NCI-H146 (cell line): ENCODE measurements at places on chromosomes 6 and 20.

DNA sequence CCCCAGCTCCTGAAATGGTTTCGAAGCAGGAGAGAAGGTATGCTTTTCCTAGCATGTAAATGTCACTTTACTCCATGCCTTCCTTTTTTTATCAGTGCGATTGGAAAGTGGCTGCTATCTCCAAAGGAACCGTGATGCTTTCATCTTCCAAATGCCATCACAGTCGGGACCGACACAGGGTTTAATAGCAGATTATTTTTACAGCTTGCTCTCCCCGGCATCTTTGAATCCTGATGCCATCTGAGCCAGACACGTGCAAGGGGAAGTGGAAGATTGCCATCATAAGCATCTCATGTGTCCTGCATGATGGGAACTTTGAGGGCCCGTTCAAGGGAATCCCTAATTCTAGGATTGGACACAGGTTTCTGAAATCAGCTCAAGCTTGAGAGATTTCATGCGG lies 253.4 kb upstream of the KCNG1 start:
- no peak for DNase-seq

- no peak for DNase-seq
Observed at GRCh38 chr6:124967444-124967843, 5.2 kb downstream of the RNF217 start.

DNA sequence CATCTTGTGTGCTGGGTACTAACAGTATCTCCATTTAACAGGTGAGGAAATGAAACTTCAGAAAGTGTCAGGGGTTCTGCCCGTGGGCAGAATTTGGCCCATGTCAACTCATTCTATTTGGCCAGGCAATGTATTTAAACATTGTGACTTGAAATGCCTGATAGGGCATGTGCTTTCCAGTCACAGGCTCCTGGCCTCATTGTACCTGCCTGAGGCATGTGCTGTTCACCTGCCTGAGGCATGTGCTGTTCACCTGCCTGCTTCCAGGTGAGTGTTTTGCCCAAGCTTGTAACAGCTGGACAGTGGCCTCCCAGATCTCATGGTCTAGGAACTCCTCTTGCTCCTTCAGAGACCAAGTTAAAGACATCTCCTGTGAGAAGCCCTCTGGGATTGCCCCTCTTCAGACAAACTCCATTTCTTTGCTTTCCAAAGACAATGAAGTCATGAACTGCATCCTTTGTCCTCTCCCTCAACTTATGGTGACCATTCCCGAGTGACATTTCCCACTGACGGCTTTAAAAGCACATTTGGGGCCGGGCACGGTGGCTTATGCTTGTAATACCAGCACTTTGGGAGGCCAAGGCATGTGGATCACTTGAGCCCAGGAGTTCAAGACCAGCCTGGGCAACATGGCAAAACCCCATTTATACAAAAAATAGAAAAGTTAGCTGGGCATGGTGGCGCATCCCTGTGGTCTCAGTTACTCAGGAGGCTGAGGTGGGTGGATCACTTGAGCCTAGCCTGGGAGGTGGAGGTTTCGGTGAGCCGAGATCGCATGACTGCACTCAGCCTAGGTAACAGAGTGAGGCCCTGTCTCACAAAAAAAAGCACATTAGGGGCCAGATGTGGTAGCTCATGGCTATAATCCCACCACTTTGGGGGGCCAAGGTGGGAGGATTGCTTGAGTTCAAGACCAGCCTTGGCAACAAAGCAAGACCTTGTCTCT lies 48.7 kb downstream of the BCAS4 start:
- DNase-seq = no peak

DNA sequence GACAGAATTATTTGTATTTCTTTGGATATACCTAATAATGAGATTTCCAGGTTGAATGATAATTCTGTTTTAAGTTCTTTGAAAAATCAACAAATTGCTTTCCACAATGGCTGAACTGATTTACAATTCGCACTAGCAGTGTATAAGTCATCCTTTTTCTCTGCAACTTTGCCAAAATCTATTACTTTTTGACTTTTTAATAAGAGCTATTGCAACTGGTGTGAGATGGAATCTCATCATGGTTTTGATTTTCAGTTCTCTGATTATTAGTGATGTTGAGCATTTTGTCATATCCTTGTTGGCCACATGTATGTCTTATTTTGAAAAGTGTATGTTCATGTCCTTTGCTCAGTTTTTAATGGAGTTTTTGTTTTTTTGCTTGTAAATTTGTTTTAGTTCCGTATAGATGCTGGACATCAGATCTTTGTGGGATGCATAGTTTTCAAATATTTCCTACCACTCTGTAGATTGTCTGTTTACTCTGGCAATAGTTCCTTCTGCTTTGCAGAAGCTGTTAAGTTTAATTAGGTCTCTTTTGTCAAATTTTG lies 409.8 kb upstream of the CITED2 start:
- DNase-seq = no peak

- no peak for DNase-seq
Observed at GRCh38 chr20:63169681-63170080, 46.2 kb downstream of the YTHDF1 start.

DNA sequence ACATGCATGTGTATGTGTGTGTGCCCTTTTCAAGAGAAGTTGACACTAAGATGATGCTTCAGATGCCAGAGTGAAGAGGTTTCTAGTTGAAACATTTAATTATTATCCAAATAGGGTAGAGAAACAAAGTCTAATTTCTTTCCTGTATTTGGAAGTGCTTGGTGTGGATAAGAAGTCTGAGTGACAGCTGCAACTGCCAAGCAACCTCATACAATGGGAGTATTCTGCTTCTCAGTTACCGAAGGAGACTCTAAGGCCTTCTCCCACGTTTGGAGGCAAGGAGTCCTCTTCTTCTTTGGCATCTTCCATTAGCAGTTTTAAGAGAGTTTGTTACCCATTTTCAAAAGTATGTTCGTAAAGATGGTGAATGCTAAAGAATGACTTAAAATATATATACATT lies 82.4 kb downstream of the HDGFL1 start:
- DNase-seq = no peak

GRCh38 chr6:130577178-130577919 lies 211.5 kb downstream of the TMEM200A start:
- no peak for DNase-seq

DNA sequence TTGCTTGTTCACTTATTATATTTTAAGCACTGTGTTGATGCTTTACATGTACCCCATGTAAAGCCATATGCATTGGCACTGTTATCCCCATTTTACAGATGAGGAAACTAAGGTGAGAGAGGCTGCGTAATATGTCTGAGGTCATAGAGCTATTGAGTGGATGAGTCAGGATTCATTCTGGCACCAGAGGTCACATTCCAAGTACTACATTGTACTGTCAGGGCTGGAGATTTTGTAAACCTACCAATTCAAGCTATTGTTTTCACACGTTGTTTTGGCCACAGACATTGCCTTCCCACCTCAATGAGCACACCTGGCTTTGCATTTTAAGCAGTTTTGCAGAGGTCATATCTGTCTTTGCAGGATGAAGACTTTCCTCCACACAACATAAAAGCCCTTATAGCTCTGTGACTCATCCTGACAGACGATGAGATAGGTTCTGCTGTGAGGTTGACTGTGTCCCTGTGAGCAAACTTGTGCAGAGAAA lies 33.2 kb downstream of the ANKS1A start:
- DNase-seq = no peak

- DNase-seq = peak; percentile 56
Observed at GRCh38 chr20:2752567-2753460, 47.6 kb downstream of the CPXM1 start.

GRCh38 chr6:88983532-88983931 lies 20.1 kb upstream of the RNGTT start:
- peak; percentile 10 for DNase-seq

GRCh38 chr6:105746509-105746908 lies 339.6 kb upstream of the PRDM1 start:
- no peak for DNase-seq

DNA sequence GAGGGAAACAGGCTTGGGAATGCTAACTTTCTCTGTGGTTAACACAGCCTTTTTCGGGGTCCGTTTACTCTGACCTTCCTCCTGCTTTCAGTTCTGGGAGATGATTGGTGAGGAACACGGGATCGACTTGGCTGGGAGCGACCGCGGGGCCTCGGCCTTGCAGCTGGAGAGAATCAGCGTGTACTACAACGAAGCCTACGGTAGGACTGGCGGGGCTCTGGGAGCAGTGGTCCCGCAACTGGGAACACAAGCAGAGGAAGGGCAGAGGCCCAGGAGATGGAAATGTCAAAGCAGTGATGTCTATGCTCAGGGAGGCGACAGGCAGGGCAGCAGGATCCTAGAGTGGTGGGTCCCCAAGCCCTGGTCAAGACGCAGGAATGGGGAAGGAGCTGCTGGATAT lies 3.5 kb downstream of the TUBB1 start:
- DNase-seq = no peak

DNA sequence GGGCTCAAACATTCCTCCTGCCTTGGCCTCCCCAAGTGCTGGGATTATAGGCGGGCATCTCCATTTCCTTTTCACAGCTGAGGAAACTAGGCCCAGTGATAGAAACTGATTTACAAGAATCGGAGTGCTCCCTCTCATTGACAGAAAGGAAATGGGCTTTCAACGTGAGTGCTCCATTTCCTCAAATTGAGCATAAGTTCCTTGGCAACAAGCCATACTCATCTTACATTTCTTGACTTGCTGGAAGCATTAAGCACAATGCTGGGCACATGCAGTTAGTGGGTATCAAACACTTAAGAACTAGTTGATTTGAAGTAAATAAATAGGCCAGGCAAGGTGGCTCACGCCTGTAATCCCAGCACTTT lies 54.7 kb downstream of the FGD2 start:
- no peak for DNase-seq

DNA sequence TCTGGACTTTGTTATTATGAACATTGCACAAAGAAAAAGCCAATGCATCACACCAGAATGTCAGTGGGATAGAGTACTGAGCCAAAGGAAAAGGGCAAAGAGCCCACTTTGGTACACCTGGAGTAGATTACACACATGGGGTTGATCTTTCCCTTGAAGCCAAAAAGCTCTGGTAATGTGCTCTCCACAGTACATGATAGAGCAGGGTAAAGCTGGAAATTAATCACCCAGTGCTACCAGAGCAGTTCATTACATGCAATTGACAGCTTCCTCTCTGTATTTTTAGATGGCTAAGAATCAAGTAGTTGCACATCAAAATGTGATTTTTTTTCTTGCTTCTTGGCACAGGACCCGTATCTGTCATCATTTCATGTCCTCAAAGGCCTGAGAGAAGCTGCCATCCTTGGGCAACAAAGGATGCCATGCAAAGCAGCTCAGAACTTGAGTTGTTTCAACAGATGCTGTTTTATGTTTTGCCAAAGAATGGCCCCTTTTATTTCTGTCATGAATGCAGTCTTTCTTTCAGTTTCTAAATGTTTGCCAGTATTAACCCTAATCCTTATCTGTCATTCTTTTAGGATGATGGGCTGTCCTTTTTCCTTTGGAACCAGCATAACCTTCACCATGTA lies 88.1 kb downstream of the HDGFL1 start:
- DNase-seq = no peak

DNA sequence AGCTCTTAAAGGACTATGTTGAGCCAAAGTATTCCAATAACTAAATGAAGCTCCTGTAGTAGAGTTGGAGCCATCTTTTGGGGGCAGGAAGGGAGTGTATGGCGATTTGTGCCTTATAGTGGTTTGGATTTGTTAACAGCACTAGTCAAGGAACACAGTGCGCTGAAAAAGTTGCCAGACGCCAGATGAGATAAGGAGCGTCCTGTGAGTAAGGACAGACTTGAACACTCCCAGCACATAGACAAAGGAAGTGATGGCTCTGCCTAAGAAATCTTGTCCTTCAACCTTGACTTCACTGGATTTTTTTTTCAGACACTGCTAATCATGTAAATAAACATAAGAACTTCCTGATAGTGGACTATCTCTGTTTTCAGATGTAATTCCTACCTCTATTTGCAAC lies 136.9 kb downstream of the TRMT11 start:
- DNase-seq = no peak

DNA sequence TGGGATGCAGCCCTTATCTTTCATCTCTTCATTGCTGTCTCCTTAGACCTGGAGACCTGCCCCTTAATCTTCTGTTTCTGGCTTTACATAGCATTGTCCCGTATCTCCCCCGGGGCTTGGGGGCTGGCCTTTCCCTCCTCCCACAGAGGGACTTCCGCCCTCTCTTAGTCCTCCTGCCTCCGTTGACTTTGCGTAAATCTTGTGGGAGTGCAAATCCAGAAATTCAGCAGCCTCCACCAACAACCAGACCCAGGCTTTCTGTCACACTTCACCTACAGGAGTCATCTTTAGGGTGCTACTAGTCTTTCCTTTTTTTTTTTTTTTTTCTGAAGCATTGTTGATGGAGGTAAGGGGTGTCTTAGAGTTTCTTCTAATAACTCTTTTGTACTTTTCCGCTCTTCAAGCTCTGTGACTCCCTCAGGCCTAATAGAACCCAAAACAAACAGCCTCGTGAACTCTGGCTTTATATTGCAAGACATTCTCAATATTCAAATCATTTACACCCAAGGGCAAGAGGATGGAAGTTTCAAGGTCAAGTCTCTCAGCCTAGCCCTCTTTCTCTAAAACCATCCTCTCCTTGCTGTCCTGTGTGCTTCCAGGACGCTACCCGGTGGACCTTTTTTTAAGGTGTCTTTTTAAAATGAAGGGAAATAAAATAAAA lies 66.2 kb downstream of the RREB1 start:
- no peak for DNase-seq

GRCh38 chr6:116667623-116668022 lies 943 bp downstream of the ZUP1 start:
- DNase-seq = peak; percentile 3
